Pons (tissue), 1 donor: ENCODE measurements at places on chromosomes 16 and 17.

- DNase-seq = no peak
Observed at GRCh38 chr16:83552228-83552627, 255.6 kb upstream of the HSBP1 start.

GRCh38 chr16:67858500-67858899 is 11.0 kb upstream of the CENPT start:
- DNase-seq = no peak

GRCh38 chr16:85379041-85380001 is 233.8 kb upstream of the GSE1 start:
- no peak for DNase-seq

DNA sequence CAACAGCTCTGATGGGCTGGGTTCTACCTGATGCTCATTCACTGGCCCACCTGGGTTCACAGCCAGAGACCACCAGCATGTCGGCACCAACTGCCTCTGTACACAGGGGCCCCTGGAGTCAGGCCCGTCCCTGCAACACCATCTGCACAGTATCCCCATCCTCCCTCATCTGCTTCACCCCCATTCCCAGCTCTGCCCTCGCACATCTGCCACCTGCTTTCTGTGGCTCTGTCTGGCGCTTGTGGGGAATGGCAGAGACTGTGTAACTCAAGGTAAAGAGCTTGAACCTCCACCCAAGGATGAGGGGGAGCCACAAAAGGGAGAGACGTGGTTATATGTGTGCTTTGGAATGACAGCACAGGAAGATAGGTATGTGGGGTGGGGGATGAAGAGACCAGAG is 27.2 kb downstream of the SMPD3 start:
- no peak for DNase-seq

DNA sequence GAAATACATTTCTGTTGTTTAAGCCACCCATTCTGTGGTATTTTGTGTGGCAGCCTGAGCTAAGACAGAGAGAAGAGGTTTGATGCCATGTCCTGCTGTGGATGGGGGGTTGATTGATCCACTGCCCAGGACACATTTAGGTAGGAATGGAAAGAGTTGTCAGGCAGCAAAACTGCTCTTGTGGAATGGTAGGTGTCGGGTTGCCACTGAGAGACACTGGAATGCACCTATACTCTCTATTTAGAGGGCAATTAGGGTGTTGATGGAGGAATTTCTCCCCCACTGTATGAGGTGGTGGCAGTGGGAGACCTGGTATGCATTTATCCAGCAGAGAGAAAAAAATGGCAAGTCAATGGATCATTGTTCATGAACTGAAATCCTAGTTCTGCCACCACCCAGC is 30.9 kb downstream of the CBLN1 start:
- no peak for DNase-seq

- DNase-seq = no peak
Observed at GRCh38 chr17:19897903-19898302, 30.2 kb upstream of the ULK2 start.

DNA sequence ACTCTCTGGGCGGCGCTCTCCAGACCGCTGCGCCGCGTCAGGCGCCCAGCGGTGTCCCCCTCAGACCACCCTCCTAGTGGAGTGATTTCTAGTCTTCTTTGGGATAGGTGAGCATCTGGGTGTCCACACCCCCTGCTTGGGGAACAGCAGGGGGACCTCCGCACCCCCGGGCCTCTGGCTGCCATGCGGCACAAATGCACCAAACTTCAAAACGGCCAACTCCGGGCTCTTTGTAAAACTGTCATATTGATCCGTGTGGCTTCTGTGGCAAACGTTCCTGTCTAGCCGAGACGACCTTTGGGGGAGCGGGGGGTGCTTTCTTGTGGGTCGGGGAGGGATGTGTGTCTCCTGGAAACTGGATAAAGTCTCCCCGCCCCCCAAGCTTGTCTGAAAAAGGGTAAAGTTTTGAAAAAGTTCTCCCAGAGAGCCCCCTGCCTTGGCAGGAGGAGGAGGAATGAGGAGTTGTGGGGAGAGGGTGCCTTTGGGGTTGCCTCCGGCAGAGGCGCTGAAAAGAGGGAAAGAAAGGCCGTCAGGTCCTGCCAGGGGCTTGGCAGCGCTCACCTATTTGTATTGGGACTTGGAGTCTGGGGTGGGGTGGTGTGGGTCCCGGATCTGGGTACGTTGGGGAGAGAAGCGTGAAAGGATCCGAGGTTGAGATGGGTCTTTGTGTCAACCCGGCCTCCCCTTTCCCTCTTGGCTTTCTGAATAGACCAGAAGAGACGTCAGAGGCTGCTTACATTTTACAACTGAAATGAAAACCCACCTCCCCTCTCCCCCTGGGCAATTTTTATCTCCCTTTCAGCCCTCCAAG is 2.2 kb upstream of the CHD3 start:
- DNase-seq = no peak

DNA sequence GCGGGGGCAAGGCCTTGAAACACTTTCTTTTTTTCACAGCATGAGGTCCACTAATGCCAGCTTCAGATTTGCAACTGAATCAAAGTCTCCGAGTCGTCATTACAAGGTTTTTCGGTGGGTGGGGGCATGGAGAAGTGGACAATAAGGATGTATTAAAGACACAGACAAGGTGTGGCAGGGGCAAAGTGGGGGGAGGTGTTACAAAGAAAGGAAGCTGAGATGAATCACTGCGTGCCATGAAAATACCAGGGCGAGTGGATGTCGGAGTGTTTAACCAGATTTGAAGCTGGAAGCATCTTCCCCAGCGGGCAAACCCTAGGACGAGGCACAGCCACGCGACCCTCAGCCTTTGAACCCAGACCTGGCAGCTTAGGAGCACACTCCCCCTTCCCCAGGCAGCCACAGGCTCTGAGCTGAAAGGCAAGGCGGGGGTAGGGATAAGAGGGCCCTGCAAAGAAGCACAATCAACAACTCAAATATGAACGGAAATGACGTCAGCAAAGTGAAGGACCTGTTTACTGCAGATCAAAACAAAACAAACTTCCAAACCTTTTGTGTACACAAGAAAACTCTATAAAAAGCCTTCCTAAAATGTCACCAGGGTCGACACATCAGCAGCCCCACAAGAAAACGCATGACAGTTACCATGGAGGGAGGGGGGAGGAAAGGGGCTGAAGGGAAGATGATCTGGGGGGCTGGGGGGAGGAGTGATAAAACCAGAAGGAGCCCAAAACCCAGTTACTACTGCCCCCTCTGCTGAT is 5.6 kb upstream of the ZFHX3 start:
- DNase-seq = no peak

GRCh38 chr17:55237268-55237667 is 27.5 kb upstream of the HLF start:
- peak; percentile 30 for DNase-seq

DNA sequence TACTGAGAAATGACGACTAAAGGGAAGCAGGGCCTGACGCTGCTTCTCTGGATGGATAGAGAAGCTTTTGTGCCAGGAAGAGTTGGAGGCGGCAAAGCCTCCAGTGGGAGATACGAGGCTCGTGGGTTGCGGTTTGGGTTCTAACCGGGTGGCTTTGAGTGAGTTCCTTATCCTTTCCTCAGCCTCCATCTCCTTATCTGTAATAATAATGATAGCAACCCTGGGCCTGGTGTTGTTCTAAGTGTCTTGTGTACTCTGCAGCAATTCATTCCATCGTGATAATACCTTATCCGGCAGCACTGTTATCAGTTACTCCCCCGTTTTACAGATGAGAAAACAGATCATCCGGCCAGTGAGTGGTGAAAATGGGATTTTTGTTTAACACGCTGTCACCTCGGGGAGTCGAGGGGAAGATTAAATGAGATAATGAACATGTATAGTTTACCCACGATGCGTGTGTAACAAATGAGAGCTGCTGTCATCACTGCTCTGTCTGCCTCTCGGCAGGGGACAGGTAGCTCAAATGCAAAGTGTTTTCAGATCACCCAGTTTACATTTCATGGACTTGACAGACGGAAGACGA is 52.0 kb upstream of the LHX1 start:
- DNase-seq = no peak

GRCh38 chr17:57810721-57811637 is 38.9 kb downstream of the MRPS23 start:
- DNase-seq = peak; percentile 69
